ENCODE measurements at places on chromosomes 5 and 9.

DNA sequence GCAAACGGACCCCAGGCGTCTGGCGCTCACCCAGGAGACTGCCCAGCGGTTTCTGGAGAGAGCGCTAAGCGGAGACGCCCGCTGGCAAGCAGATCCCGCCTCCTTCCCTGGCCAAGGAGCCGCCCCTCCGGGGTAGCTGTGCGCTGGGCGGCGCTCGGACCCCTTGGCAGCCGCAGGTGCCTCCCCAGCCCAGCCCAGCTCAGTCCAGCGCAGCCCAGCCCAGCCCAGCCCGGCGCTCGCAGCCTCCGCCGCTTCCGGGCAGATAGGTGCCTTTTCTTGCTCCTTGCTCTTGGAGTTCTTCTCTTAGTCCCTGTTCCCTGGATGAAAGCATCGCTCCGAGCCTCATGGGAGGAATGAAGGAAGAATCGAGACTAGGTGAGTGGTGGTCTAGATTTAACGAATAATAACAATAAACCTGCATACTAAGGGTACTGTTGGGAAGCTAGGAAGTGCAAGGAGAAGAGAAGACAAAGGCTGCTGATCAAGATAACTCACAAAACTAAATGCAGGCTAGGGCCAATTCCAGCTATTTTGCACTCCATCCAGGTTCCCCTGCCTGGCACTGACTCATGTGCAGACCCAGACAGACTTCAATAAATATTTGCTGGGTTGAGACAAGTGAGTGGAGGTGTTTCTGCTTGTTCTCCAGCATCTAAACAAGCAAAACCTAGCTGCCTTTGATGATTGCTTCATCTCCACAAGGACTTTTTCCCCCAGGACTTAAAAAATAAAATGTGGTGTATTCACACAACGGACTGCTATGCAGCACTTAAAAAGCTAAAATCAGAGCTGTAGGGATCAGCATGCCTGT, at the start of gene STK32A:
Gene STK32A (plus strand): TSS at position 202 of the 811 bp plus-strand sequence. CDS start 4,609 bp downstream, outside the sequence.
- no peak for DNase-seq

DNA sequence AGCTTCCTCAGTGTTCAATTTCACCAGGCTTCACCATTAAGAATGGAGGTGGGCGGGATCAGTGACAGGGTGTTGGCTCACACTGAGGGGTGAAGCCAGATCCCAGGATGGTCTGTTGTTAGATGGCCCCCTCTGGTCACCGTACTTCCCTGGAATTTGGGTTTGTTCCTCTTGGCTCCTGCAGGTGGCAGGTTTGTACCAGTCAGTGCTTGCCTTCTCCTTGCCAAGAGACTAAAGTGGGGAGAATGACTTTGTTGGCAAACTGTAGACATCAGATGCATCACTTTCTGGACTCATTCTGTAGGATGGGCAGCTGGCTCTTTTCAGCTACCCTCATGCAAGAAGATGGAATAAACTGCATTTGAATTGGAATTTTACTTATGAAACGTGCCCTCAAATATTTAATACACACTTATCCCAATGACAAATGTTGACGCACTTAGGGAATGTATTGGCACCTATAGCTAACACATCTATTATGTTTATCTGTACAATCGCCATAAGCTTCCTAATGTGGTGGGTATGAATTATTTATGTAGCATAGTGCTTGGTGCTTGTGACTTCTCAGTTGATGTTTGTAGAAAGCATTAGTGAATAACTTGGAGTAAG, 31.4 kb upstream of the ANKRD55 start:
- peak; percentile 15 for DNase-seq

- no peak for DNase-seq
Measured at GRCh38 chr9:110126986-110127864, 80.7 kb downstream of the C9orf152 start.

DNA sequence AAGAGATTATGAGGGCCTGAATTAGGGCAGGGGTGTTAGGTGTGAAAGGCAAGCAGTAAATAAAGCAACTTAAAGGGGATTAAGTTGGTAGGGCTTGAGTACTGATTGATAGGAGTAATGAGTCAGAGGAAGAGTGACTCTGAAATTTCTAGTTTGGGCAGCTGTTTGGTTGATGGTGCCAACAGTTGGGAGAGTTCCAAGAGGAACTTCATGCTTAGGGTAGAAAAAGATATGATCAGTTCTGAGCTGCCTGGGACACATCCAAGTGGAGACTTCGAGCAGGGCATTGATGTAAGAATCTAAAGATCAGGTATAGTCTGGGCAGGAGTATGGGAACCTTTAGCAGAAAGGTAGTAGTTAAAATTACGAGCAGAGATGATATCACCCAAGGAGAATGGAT, 10.2 kb downstream of the MAMDC2 start:
- DNase-seq: no peak

DNA sequence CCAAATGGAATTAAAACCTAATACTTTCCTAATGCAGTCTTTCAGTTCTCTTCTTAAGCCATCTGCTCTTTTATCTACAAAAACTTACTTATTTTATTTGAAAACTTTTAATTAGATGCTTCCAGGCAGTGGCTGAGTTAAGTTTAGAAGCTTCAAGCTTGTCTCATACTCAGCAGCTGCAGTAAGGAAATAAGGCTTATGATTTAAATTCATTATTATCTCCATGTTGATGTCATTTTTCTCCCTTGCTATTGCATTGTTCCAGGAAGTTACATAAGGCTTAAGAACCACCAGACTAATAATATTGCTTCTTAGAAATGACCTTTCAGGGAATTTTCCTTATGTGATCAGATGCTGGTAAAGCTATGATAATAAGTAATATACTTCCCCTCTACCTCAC, 119.6 kb downstream of the PPP2R2B start:
- no peak for DNase-seq

GRCh38 chr9:109975574-109976295, 195.7 kb downstream of the PALM2AKAP2 start:
- no peak for DNase-seq

DNA sequence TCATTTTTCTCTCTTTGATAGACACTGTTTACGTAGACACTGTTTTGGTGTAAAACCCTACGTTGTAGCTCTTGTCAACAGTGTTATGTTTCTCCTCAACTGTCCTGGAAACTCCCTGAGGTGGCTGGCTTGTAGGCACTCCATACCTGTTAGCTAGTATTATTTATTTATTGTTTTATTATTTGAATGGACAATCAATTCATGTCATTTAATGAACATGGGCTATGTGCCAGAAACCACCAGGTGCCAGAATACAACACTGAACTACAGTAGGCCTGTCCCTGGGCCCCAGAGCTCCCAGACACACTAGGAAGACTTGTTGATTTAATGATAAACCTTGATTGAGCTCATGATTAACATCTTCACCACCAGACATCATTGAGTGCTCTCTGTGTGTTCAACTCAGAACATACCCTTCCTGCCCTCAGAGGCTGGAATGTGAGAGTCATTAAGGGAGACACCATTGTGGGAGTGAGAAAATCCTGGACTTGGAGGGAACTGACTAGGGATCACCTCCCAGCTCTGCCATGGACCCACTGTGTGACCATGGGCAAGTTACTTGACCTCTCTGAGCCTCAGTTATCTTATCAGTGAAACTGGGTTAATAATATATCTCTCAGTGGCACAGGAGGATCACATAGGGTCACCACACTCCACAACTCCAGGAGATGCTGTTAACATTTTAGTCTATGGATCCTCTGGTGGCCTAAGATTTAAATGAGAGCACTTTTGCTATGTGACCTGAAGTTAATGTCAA, 19.2 kb downstream of the IRF1 start:
- DNase-seq: peak; percentile 59

DNA sequence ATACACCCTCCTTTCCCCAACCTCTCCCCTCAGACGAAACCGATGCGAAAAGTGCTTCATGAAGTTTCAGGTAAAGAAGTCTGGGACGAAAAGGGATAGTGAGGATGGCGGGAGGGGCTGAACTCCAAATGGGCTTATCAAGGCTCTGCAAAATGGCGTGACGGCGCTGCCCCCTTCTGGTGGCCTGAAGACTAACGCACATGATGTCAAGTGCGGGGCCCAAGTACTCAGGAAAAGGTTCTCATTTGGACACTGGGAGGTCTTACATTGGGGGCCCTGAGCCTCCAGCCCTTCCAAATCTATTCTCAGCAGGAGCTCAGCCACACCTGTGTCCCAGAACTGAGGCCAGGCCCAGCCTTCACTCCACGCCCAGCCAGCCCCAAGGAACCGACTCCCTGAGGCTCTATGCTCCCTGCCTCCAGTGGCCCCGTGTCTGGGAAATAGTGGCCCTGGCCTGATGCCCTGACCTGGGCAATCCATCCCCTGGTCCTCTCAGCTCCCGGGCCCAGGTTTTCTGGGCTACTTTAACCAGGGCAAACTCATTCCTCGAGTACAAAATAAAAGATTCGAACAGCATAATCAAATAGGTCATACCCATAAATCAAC, 119.9 kb downstream of the KCNIP1 start:
- no peak for DNase-seq

- DNase-seq: no peak
Measured at GRCh38 chr5:31048282-31049270, 144.9 kb upstream of the CDH6 start.

GRCh38 chr5:120852222-120852860, 388.2 kb downstream of the PRR16 start:
- no peak for DNase-seq

DNA sequence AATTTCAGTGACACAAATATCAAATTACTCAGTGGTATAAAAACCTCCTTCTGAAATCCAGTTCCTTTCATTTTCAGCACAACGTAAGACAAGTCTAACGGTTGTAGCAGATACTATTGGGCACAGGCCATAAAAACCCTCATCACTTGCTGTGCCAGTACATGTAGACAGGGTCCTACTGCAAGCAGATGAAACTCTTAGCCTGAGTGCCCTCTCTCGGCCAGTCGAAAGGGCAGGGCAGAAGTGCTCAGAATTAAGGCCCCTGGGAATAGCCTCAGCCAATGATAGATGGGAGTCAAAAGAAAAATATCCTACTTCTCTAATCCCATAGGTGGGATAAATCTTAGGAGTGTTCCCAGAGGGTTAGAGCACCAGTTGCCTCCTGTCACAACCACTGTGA, 168.5 kb upstream of the FER start:
- no peak for DNase-seq

- DNase-seq: no peak
Measured at GRCh38 chr9:111961575-111961974, 65.0 kb downstream of the UGCG start.

- no peak for DNase-seq
Measured at GRCh38 chr9:131391504-131391903, 2.4 kb upstream of the PRRC2B start.

DNA sequence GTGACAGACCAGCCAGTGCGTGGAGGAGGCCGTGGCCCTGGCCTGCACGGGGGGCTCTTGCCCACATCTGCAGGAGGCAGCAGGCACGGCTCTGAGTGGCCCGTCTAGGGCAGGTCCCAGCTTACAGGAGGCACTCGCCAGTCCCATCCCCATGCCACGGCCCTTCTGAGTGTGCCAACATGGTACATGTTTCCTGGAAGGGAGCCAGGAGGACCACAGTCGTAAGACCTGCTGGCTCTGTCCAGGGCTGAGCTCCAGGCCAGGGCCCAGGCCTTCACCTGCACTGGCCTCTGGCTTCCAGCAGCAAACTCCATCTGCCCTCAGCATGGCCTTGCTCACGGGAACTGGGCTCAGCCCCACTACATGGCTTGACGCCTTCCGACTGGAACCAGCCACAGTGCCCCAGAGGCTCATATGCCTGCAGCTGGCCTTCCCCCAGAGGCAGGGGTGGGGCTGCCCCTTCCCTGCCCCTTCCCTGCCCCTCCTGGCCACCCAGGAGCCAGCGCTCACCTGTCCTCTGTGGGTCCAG, 3.8 kb downstream of the NKD2 start:
- no peak for DNase-seq

DNA sequence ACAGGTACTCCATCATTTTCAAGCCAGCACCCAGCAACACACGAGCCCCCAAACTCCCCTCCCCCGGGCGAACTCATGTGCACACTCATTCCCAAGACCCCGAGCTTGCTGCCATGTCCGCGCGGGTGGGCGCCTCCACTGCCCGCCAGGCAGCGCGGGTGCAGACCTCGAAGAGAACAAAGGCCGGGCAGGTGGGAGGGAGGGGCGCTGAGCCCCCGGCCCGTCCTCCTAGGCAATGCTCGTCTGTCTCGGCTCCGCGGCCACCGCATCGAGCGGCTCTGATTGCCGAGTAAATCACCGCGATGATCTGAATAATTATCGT, 47.1 kb upstream of the PSD2 start:
- DNase-seq: no peak

GRCh38 chr5:9782826-9783560, 152.8 kb upstream of the TAS2R1 start:
- no peak for DNase-seq

GRCh38 chr5:32428426-32428825, 16.1 kb downstream of the ZFR start:
- DNase-seq: no peak
